ENCODE measurements at places on chromosomes 16 and 17.
A peak's percentile ranks its signal among the peaks of the same experiment; 100 is the strongest.

- DNase-seq: peak; percentile 39
Observed at GRCh38 chr17:19645734-19646201, 2.8 kb upstream of the ALDH3A2 start.

DNA sequence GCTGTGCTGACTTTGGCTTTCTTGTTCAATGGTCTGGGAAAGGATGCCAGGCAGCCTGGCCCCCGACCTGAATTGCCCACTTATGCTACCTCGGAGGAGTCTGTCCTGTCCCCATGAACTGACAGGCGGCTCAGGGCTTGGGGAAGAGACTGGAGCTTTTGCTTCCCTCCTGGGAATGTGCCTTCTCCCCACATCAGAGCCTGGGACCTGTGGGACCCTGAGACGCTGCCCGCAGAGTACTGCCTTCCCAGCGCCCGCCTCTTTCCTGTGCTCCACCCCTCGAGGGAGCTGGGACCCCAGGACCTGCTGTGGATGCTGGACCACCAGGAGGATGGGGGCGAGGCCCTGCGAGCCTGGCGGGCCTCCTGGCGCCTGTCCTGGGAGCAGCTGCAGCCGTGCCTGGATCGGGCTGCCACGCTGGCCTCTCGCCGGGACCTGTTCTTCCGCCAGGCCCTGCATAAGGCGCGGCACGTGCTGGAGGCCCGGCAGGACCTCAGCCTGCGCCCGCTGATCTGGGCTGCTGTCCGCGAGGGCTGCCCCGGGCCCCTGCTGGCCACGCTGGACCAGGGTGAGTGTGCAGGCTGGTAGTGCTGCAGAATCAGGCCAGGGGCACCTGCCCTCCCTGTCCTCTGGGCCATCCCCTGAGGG is 18.5 kb downstream of the FCSK start:
- no peak for DNase-seq

DNA sequence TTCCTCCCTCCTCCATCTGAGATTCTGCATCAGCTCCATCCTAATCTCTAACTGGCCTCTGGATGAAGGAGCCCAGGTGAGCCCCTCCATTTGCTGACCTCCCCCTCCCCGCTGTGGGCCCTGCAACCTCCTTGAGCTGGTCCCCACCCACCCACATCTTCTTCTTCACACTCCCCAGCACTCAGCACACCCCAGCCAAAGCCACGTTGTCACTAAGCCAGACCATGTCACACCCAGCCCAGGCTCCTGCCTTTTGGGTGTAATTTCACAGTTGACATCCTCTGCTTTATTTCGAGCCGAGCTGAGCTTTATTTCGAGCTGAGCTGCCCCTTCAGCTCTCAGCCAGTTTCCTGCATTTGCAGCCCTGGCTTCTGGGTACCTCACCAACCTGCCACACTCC is 282.7 kb upstream of the TNRC6C start:
- DNase-seq: no peak

DNA sequence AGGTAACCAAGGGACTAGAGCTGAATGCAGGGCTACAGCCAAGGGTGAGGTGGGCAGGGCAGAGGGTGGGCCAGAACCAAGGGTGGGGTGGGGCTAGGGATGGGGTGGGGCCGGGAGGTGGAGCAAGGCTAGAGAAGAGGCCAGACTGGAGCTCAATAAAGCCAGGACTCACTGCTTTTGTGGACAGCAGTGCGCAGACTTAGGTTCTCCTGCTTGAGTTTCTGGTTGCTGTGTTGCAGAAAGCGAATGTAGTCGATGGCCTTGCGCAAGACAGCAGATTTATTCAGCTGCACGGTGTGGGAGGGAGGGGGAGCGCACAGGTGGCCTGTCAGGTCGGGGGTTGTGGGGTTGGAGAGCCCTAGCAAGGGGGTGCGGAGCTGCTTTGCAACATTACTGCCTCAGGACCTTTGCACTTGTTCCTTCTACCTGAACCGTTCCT is 18.7 kb downstream of the SREBF1 start:
- DNase-seq: no peak

DNA sequence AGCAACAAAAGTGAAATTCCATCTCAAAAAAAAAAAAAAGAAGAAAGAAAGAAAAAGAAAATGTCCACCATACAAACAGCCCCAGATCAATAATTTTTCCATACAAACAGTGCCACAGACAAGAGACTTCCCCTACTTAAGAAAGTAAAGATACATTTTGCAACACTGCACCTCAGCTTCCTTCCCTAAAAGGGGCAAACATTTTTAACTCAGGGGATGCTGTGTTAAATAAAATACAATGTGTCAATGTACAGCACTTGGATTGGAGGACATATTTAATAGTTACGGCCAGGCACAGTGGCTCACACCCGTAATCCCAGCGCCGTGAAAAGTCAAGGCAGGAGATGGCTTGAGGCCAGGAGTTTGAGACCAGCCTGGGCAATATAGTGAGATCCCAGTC is 22.3 kb downstream of the MYH11 start:
- DNase-seq: no peak

GRCh38 chr17:71361656-71362450 is 759.0 kb upstream of the SOX9 start:
- no peak for DNase-seq

- no peak for DNase-seq
Observed at GRCh38 chr17:43966276-43966675, 12.5 kb upstream of the PYY start.

DNA sequence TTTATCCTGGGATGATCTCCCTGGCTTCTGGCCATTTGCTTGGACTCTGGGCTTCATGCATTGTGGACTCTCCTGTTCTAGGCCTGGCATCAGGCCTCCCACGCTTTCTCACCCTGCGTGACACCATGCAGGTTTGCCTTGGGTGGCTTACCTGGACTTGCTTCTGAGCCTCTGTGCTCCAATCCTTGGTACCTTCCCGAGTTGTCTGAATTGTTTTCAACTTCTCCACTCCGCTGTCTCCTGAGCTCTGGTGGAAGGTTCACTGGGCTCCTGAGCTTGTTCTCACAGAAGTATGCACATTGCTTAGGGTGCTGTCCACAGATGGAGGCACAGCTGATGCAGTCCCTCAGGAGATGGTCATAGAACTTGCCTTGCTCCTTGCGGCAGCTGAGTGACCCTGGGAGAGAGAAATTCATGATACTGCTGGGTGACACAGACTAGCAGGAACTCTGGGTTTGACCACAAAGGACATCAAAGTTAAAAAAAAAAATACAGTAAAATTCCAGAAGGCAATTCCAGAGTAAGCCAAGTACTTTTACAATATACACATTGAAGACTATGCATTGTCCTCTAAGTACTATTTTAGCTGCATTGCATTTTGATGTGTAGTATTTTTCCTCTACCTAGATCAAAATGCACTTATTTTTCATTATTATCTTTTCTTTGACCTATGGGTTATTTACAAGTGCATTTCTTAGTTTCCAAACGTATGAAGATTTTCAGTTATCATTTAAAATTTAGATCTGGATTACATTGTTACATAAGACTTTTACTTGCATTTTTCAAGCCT is 23.1 kb downstream of the TNFRSF13B start:
- DNase-seq: no peak

GRCh38 chr16:3920206-3920605 is 39.7 kb upstream of the CREBBP start:
- no peak for DNase-seq

GRCh38 chr17:58337210-58337599 is 8.6 kb upstream of the TSPOAP1 start:
- no peak for DNase-seq

- peak; percentile 4 for DNase-seq
Observed at GRCh38 chr16:49755313-49755620, 100.6 kb downstream of the ZNF423 start.

- peak; percentile 82 for DNase-seq
Observed at GRCh38 chr17:17613708-17614114, 22.2 kb upstream of the PEMT start.

DNA sequence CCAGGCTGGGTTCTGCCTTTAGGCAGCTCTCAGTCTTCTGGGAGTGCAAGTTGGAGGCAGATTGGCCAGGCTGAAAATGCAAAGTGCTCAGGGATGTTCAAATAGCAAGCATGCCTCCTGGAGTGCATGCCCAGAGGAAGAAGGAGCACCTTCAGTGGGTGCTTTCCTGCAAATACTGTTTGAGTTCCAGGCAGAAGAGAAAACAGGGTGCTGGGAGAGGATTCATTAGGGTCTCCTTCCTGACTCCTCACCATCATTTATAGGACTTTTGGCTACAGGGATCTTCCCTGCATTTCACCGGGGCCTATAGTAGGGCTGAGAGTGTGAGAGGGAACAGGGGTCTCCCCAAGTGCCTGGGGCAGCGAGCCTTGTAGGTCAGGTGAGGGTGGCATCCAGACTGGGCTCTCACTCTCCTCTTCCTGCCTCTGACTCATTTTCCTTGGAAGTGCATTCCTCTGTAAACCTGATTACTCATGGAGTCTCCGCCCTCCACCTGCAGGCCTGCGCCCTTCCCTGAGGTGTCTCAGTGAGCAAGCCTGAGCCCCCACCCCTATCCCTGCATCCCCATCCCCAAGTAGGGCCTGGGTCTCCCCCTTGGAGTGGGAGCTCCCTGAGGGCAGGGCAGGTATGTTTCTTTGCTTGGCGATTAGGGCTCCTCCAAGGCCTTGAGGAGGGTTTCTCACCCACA is 17.1 kb upstream of the TNS4 start:
- no peak for DNase-seq

DNA sequence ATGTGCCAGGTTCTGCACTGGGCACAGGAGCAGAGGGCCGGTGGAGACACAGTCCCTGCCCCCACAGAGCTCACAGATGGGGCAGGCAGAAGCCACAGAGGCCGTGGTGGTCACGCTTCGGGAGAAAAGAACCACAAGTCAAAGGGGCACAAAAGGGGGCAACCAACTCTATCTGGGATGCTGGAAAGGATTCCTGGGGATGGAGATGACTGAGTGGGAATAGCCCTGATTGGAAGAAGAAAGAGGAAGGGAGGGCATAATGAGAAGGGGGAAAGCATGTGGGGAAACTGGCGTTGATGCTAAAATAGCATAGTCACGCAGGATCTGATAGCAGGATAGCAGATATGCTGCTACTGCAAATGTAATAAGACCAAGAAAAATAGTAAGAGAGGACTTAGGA is 69.7 kb downstream of the VAT1L start:
- no peak for DNase-seq

DNA sequence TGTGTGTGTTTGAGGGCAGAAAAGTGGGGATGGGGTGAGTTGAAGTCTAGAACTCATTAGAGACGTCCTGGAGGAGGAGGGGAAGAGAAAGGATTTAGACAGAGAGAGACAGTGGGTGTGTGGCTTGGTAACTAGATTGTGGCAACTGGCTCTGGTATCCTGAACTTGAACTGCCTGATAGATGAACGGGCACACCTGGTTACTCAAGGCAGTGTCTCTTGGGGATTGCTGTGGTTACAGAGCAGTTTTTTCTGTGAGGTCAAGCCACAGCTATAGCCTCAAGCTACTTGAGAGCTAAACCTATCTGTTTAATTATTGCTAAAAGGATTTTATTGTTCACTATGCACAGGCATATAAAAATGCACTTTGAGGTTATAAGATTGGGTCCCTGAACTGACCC is 29.8 kb upstream of the MYH2 start:
- no peak for DNase-seq

DNA sequence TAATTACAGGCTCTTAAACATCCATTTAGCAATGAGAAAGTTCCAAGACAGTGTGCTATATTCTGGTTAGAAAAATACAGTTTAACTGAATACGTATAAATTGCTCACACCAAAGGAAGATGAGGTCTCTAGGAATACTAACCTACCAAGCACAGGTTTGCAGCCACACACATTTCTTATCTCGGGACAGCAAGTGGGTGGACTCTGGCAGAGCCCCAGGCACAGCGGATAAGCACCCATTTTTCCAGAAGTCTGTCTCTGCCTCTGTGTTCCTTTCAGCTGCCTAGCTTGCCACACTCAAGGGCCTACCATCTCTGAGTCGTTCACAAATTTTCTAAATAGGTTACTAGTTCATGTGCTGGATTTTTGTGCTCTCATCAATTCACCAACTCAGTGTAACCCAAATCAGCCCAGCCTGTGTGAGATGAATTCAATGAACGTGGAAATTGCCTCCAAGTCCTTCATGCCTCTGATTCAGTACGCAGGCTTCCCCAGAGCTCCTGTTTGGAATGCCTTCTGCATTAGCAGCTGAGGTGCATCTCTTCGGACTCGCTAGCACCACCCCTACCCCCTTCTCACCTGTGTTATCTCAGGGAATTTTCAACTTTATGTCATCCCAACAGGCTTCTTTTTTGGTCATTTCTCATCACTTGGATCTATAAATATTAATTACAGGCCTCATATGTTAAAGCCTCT is 581.0 kb upstream of the CDH11 start:
- no peak for DNase-seq

GRCh38 chr17:17050346-17051345 is 8.4 kb downstream of the MPRIP start:
- no peak for DNase-seq

- DNase-seq: peak; percentile 77
Observed at GRCh38 chr17:67700037-67700724, 17.6 kb upstream of the NOL11 start.

DNA sequence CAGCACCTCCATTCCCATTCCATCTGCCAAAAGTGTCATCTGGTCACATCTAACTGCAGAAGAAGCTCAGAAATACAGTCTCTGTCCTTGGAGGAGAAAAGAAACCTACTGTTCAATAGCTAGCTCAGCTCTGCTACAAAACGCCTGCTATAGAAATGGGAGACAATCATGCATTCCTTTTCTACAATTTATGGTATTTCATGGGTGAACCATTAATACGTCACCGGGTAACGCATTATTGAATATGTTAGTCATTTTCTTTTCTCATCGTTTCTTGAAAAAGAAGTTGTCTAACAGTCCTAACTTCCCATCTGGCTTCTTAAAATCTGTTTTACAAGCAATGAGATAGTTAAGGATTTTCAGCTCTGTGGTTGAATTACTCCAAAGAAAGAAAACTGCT is 496.7 kb upstream of the RBFOX1 start:
- DNase-seq: no peak

- no peak for DNase-seq
Observed at GRCh38 chr17:47131761-47132160, 57.3 kb downstream of the CDC27 start.

DNA sequence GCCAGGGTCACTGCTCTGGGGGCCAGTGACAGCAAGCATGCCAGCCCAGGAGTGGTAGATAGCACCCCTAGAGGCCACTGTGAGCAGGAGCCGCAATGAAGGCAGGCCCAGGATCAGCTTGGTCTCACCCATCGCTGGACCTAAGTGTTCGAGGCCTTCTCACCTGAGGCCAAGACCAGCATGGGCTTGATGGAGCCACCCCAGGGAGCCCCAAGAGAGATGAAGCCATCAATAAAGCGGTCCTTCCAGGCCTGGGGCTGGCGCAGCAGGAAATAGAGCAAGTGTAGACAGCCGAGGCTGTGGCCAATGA is 1.8 kb downstream of the LCAT start:
- no peak for DNase-seq

- no peak for DNase-seq
Observed at GRCh38 chr16:81478876-81479511, 34.4 kb downstream of the CMIP start.

All from NCI-H1436 (cell line).